ENCODE measurements at places on chromosomes 3 and 15.
A peak's percentile ranks its signal among the peaks of the same experiment; 100 is the strongest.

GRCh38 chr15:67836134-67836455 is 3.8 kb downstream of the RNU6-1 start:
- no peak for DNase-seq

DNA sequence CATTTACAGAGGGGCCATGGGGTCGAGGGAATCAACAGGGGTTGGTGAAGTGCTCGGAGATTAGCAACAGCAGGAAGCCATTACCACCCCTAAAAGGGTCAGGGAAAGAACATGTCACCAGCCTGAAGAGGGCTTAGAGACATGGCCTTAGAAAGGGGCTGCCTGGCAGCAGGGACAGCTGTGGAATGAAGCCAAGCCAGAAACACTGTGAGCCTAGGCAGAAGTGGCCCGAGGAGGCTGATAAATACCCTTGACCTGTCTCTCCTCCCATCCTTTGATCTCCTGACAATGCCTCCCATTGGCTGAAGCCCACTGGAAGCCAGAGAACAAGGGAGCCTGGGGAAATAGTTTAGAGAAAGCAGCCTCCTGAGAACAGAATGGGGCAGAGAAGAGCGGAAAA is 31.4 kb downstream of the GPD1L start:
- DNase-seq, result no peak

- no peak for DNase-seq
Measured at GRCh38 chr15:30882849-30883433, 20.8 kb upstream of the FAN1 start.

DNA sequence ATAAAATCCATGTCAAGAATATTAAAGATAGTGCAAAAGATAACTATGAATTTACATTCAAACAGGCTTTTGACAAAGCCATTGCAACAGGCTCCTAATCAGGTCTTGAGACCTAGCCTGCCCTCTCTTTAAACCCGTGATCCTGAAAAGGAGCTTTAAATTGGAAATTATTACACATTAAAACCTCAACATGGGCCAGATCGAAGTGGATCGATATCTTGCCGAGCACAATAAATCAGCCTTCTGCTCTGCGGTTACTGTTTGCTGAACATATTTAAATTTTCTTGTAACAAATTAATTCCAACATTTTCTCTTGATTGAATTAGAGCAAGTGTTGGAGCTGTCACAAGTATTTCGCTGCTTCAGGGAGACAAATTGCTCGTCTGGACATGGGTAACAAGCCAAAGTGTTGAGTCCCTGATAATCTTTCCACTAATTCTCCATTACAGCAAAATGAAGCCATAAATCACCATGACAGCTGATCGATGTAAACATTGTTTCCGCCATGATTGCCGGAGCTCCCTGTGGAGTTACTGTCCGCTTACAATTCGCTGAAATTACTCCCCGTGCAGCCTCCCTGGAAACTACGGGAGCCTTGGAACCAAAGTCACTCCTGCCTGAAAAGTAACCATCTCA is 47.6 kb downstream of the SHOX2 start:
- peak; percentile 15 for DNase-seq

GRCh38 chr3:172557515-172558220 is 34.4 kb upstream of the TNFSF10 start:
- DNase-seq, result no peak

DNA sequence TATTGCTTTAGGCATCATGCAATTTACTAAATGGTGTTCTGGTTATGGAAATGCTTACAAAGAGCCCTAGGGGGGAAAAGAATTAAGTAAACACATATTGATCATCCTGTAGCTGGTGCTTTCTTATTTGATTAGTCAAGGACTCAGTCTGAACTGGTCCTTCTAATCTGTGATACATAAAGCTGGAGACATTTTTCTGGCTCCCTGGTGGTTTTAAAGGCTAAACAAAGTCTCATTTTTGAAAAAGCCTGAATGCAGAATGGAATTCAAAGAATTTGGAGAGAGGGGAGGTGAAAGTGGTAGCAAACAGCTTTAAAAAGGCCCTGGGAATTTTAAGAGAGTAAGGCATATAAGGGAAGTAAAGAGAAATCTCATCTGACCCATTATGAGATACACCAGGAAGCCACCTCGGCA is 149.7 kb downstream of the RBMS3 start:
- no peak for DNase-seq

- DNase-seq, result no peak
Measured at GRCh38 chr3:175073219-175073905, 214.2 kb downstream of the NAALADL2 start.

GRCh38 chr15:52097180-52097579 is 15.4 kb downstream of the BCL2L10 start:
- no peak for DNase-seq

DNA sequence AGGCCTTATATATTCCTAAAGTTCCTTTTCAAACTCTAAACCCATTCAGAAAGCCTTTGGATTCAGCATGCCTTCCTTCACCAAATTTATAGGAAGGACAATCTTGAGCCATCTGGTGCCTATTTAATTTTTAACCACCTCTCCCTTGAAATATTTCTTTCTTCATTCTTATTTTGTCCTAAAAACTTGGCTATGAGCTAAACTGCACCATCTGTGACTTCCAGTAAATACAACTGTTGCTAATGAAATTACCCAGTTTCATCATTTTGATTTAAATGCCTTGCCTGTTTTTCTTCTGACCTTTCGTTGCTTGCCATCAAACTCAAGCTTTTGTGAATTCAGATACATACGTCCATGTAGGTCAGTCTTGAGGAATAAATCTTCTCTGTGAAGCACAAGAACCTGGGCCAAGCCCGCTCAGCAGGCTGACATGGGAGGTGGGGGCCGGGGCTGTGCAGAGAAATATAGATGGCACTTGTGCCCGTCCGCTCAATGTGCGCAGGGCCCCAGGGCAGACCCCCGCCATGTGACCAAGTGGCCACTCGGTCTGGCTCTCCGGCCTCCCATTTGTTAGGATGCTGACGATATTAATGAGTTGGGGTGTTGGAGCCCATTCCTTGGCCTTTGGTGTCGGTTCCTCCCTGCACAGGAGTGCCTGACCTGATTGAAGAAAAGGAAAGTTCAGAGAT is 335.9 kb downstream of the VPS13C start:
- DNase-seq, result no peak

DNA sequence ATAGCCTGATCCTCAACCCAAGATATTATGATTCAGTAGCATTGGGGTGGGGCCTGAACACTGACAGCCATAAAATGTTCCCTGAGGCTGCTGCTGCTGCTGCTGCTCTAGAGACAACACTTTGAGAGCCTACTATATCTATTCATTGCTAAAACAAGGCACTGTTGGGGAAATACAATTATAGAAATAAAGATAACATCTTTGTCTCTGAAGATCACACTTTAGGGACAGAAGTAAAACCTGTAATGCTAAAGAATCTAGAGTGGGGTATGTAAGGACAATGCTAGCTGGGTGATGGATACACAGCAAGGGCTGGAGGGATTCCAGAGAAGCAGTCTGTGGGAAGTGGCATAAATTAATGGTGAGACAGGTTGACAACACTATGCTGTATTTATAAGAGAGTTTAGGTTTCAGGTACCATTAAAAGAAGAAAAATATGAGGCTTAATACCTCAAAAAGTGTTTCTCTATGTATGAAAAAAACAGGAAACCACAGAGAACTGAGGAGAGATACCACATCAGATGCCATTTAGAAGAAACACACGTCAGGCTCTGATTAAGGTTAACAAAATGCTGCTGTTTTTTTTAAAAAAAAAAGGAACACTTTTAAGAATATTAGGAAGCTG is 115.9 kb downstream of the CBLB start:
- DNase-seq, result no peak

DNA sequence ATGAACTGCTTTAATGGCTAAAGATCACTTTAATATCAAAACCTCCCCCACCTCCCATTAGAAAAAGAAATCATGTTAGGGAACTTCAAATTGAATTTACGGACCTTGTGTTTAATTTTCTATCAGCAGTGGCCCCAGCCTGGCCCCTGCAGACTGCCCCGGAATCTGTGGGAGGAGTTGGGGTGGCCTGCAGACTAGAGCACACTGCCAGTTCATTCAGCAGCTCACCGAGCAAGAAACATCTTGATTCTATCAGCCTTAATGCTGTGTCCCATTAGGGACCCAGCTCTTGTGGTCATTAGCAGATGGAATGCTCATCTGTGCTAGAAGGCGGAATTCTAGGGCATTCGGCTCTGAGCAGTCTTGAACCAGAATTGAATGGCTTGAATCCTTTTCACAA is 54.2 kb downstream of the FLNB start:
- DNase-seq, result no peak

- no peak for DNase-seq
Measured at GRCh38 chr3:17714473-17714872, 28.0 kb downstream of the TBC1D5 start.

DNA sequence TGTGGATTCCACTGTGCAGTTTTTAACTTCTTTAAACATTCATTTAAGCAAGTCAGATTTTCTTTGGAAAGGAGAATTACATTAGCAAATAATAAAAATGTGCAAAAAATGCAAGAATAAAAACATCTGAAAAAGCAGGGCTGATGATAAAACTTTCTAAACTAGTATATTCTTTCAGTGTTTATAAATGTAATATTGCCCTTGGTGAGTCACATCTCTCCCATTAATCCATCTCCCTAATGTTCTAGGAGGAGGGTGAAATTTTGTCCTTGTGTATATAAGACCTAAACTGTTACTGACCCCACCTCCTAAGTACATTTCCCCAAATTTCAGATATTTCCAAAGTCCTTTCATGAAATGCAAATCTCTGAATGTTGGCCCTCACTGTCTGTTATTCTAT is 28.5 kb upstream of the DCUN1D1 start:
- DNase-seq, result no peak

DNA sequence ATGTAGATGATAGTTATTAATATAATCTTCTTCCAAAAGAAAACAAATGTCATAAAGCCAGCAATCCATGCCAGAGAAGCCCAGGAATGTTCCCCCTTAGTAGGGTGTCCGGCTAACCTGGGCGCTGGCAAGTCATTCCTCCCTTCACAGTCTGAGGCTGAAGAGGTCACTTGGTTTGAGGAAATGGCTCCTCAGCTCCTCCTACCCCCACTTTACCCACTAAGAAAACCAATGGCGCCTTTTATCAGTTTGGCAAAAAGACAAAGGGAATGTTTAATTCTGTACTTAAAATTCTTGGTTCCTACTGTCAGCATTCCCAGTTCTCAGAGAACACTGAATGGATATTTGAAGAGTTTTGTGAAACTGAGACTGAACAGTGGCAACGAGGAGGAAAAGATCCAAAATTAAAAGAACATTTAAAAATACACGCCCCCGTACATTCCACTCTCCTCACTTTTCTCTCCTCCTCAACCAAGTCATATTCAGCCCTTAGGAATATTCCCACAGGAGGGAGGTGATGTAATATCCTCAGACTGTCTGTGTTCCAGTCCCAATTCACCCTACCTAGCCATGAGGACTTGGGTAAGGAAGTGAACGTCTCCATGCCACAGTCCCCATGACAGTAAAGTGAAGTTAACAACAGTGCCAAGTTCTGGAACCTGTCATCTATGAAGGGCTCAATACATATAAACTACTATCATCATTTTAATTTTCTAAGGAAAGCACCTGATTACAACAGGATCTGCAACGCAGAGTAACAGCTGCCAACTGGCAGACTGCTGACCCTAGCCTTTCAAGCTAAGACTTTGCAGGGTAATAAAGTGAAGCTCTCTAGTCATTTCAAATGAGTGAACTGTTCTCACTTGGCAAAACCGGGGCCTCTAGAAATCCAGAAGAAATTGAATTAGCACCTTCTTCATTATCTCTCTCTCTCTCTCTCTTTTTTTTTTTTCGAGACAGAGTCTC is 234.5 kb upstream of the ICE2 start:
- DNase-seq, result no peak

- no peak for DNase-seq
Measured at GRCh38 chr3:12367346-12367745, 78.5 kb downstream of the PPARG start.

DNA sequence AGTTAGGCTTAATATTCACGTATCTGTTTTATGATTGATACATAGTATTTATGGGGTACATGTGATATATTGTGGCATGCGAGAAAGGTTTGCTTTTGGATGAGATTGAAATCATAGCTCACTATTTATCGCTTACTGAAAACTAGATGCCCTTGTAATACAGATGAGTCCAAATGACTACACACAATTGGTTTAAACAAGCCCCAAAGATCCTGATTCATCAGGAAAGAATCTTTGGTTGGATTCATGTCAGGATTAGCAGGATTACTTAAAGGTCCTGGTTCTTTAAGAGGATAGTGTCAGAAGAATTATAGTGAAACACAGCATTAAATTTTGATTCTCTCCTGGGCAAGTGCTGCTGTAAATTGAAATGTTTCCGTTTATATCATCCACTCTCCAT is 18.6 kb upstream of the AADAC start:
- DNase-seq, result no peak

DNA sequence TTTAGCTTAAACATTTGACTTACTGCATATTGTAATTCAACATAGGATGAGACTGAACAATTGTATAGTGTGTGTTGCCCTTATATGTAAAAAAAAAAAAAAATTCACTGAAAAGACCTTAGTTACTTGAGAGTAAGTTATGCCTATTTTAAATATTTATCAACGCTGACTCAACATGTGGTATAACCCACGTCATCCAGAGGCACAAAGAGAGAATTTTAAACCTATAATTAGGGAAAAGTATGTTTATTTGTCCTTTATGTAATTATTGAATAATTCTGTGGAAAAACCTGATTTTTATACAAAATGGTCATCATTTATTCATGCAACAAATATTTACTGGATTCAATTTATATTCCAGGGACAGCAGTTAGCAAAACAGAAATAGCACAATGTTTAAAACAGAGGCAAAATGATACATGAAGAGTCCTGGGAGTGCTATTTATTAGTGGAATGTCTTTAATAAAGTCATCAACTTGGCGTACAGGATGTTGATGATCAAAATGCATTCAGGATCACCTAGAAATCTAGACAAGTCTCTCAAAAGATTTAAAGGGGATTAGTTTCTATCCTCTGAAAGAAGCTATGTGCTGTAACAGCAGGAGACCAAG is 223.7 kb downstream of the PCCB start:
- DNase-seq, result no peak

DNA sequence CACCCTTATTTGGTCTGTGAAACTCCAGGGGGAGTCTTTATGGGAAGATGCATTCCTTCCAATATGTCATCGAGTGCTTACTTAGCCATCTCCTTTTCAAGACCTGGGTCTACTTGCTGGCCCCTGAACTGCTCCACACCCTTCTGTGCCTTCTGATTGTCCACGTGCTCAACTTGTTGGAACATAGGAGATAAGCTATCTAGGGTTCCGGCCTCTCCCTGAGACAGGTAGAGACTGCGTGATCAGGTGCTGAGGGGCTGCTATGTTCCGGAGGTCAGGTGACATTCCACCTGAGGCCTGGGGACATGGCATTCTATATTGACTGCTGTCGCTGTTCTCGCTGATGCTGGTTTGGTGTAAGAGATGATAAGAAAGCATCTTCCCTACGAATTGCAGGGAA is 65.6 kb downstream of the ATP1B3 start:
- no peak for DNase-seq

- DNase-seq, result no peak
Measured at GRCh38 chr3:150798122-150798618, 35.2 kb upstream of the SIAH2 start.

GRCh38 chr3:50164984-50165909 is 10.1 kb downstream of the SEMA3F start:
- DNase-seq, result no peak
